ENCODE measurements at places on chromosomes 12 and 14.

- no peak for DNase-seq
Measured at GRCh38 chr12:26471560-26471959, 276.2 kb downstream of the SSPN start.

DNA sequence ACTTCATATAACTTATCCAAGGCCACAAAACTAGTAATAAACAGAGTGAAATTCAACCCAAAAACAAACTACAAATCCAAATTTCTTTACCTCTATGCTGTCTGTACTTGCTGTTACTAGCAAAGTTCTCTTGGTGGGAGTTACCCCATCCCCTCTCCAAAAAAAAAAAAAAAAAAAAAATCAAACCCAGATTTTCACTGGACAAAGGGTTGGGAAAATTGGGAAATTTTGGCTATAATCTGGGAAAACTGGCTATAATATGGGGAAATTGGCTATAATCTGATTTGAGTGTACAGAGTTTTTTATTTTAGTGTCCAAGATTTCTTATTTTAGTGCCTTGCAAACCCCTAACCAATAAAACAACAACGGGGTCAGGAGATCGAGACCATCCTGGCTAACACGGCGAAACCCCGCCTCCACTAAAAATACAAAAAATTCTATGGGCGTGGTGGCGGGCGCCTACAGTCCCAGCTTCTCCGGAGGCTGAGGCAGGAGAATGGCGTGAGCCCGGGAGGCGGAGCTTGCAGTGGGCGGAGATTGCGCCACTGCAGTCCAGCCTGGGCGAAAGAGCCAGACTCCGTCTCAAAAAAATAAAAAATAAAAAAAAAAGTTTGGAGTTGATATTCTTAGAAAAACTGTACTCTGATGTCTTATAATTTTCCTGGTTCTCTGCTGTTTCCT is 148.4 kb downstream of the CHST11 start:
- DNase-seq = no peak

DNA sequence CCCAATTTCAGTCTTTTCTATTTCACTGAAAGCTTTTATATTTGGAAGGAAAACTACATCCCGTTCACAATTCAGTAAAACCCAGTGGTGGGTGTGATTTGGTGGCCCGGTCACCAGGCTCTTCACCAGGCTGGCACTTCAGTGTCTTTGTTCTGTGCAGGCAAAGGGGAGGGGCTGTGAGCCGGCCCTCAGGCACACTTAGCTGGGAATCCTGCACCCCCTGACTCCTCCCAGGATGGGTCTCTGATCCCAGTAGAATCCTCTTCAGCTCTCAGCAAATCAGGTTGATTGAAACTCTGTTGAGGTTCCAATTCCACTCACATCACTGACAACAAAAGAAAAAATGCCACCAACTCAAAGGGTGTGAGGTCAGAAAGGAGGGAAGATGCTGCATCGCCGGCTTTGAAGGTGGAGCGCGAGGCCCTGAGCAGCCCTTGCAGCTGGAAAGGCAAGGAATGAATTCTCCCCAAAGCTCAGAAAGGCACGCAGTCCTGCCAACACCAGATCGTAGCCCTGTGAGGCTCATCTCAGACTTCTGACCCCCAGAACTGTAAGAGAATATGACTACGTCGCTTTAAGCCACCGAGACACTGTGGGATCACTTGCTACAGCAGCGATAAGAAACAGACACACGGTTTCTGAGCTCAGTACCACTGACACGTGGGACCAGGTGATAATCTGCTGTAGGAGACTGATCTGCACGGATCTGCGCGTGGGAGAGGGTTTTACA is 166.6 kb downstream of the PIWIL1 start:
- DNase-seq = no peak

GRCh38 chr12:80778005-80778541 is 61.4 kb downstream of the MYF5 start:
- peak; percentile 63 for DNase-seq

DNA sequence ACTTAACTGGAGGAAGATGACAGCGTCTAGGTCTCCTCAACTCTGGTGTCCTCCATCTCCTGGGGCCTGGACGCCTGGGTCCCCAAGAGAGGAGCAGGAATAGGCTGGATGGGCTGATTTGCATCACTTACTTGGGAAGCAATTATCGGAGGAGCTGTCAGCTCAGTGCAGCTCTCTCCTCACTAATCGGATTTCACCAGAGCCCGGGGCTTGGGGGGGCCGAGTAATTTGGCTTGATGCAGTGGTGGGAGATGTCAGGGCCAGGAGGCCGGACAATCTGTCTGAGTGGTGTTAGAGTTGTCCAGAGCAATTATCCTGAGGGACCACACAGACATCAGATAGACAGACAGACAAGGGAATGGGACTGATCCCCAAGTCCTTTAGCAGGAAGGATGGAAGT is 4.6 kb upstream of the SMUG1 start:
- no peak for DNase-seq

DNA sequence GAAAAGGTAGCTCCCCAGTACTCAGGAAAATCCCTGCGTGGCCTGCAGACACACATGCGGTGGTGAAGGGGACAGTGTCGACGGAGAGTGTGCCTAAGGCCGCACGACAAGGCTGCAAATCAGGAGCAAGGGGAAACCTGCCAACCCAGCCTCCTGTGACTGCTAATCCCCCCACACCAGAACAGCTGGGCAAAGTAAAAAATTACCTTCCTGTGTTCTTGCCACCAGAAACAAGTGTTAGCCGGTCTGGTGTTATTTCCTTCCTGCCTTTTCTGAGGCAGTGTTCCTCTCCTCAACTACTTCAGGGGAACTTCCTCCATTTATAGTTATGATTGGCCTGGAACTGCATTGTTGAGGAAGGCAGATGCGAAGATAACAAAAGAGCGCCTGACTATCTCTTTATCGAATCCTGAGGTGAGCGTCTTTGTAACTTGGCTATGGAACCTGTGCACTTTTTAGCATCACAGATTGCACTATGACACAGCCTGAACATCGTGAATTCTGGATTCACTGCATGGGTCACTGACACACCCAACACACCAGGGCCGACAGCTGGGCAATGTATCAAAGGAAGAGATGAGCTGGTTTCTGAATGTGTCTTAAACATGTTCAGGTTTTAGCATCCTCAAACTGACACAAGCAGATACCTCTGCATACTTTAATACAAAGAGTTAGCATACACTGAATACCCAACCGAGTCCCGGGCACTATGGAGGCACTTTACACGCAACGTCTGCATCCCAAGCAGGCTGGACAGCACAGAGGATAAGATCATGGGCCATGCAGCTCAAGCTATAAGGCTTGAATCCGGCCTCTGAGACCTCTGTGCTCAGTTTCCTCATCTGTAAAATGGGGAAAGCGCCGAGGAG is 28.9 kb downstream of the SLC15A4 start:
- no peak for DNase-seq

DNA sequence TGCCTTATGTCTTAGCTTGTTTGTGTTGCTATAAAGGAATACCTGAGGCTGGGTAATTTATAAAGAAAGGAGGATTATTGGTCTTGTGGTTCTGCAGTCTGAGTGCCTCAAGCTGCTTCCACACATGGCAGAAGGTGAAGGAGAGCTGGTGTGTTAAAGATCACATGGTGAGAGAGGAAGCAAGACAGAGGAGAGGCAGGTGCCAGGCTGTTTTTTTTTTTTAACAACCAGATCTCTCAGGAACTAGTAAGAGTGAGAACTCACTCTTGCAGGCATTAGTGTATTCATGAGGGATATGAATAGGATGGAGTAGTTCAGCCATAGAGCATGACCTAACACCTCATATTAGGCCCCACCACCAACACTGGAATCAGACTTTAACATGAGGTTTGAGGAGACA is 123.4 kb downstream of the CMAS start:
- no peak for DNase-seq

DNA sequence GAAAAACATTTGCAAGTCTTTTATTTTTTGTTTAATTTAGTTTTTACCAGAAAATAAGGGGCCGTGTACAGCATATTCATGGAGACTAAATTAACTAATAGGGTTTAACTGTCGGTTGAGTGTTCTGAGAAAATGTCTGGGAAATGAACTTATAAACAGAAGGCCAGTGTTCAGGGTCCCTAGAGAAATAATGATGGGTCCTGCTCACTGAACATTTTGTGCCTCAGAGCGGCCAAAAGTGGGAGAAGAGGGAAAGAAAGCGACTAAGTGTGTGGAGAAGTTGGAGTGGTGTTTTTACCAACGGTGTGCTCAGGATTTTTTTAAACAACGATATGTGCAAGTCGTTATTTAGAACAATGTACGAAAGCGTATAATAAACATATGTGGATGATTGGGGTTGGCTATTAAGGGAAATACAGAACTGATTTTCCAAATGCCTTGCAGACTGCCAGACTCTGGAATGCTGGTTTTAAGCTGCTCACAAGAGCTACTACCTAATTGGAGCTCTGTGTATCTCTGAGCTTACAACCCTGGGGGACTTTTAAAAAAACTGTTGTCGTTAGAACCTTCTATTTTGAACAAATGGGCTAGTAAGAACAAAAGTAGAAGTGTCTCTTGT is 166.7 kb downstream of the SLC38A4 start:
- DNase-seq = no peak

GRCh38 chr14:64953661-64954060 is 11.1 kb upstream of the GPX2 start:
- no peak for DNase-seq

GRCh38 chr14:97791906-97792305 is 994.7 kb downstream of the VRK1 start:
- DNase-seq = no peak

DNA sequence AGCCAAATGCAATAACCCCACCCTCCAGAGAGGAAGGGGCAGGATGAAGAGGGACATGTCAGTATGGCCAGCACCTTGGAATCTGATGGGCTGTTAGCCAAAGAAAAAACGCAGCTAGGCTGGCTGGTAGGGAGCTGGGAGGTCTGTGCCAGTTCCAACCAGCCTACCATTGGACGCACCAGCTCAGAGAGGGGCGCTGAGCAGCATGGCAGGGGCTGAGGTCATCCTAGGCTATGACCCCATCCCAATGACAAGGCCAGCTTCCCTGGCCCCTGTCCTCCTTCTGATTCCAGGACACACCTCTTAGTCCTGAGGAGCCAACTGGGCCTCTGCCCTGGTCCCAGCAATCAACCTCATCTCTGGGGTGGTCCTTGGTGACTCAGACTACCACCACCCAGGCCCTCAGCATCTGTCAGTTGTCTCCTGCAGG is 12.2 kb downstream of the ACTN1 start:
- DNase-seq = no peak

GRCh38 chr12:54058128-54058768 is 4.6 kb downstream of the HOXC4 start:
- no peak for DNase-seq

GRCh38 chr14:89922031-89922907 is 32.3 kb downstream of the EFCAB11 start:
- no peak for DNase-seq

GRCh38 chr14:98252820-98253219 is 1019.2 kb downstream of the BCL11B start:
- DNase-seq = no peak

- no peak for DNase-seq
Measured at GRCh38 chr12:54024127-54024526, 4.1 kb upstream of the HOXC6 start.

- DNase-seq = no peak
Measured at GRCh38 chr12:132182206-132182710, 38.0 kb downstream of the NOC4L start.

GRCh38 chr12:63958876-63959580 is 114.5 kb downstream of the SRGAP1 start:
- no peak for DNase-seq

GRCh38 chr12:107335802-107336570 is 242.6 kb upstream of the CRY1 start:
- no peak for DNase-seq
